ENCODE measurements at places on chromosomes 6 and 20.
A peak's percentile ranks its signal among the peaks of the same experiment; 100 is the strongest.

- no peak for DNase-seq
These were observed 25.2 kb downstream of the UST start for GRCh38 chr6:148771896-148772554.

DNA sequence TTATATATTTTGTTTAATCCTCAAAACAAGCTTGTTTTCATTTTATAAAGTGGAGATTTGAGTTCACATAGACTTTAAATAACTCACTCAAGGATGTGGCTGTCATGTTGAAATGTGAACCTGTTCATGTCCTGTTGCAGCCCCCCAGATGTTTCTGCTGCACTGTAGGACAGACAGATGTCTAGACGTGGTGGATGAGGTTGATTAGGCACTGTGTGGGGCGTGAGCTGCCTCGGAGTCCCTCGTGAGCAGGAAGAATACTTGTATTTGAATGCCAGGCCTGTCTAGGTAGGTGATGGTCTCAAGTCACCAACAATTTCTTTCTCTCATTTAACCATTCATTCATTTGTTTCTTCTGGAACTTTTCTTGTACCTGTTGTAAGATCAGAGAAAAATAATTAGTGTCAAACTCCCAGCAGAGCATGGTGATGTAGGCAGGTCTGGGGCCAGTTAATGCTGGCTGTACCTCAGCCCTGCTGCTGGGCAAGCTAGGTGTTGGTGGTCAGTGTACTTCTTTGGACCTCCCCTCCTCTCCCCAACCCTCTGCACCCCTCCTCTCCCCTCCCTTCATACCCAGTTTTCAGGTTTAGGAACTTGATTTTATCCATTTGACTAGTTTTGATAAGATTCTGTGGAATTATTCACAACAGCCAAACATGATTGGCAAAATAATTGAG is 34.0 kb downstream of the AFDN start:
- no peak for DNase-seq

GRCh38 chr20:42701948-42702347 is 487.8 kb downstream of the PTPRT start:
- no peak for DNase-seq

GRCh38 chr6:110980227-110980626 is 1.6 kb upstream of the RPF2 start:
- DNase-seq, result no peak

GRCh38 chr6:52663120-52663935 is 7.6 kb upstream of the TMEM14A start:
- peak; percentile 76 for DNase-seq

DNA sequence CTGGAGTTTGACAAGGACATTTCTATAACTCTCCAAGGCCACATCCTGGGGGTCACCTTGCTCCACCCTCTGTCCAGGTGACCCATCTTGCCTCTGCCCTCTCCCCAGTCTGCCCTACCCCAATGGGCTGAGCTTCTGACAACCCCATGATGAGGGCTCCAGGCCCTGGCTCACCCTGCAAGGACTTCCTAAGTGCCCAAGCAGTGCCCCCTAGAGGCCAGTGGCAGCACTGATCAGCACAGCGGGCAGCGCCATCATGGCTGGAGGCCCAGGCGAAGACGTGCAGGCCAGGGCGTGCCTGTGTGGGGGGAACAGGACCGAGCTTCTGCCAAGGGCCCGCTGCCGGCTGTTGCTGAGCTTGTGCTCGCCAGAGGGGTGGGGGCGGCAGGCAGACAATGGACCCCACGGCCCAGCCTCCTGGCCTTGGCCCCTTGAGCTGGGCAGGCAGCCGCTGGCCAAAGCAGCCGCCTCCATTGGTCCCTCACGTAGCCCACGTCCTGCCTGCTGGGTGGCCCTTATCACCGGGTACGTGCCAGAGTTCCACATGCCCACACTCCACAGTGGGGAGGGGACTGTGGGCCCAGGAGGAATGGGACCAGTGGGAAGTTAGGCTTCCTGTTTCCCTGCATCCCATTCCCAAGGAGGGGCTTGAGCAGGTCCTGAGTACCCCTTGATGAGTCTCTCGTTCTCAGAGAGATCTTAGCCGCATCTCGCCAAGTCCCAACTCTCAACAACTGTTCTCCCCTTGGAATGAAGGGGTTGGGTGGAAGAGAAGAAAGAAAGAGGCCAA is 64.3 kb downstream of the MRPL14 start:
- DNase-seq, result peak; percentile 62

Data from head of caudate nucleus (tissue), 42 donors.